SHP77 (cell line): ENCODE measurements at places on chromosomes 4 and X.

- DNase-seq, result no peak
Observed at GRCh38 chr4:23728393-23728792, 161.5 kb downstream of the PPARGC1A start.

- DNase-seq, result no peak
Observed at GRCh38 chrX:139023531-139023930, 312.0 kb upstream of the FGF13 start.

DNA sequence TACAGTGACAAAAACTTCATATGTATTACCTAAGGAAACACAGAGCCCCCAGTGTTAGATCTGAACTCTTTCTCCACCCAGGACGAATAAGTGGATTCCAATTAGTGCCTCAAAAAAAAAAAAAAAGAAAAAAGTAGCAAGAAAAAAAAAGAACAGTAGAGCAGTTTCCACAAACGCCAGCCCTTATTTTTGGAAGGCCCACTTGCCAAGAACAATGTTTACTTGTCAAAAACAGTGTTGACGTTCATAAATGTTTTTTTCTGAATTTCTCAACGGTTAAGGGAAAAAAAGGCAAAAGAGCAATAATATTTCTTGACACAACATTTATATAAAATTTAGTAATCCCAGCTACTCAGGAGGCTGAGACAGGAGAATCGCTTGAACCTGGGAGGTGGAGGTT, 38.7 kb downstream of the DHRSX start:
- no peak for DNase-seq

- DNase-seq, result no peak
Observed at GRCh38 chr4:145299380-145300076, 119.1 kb upstream of the OTUD4 start.

DNA sequence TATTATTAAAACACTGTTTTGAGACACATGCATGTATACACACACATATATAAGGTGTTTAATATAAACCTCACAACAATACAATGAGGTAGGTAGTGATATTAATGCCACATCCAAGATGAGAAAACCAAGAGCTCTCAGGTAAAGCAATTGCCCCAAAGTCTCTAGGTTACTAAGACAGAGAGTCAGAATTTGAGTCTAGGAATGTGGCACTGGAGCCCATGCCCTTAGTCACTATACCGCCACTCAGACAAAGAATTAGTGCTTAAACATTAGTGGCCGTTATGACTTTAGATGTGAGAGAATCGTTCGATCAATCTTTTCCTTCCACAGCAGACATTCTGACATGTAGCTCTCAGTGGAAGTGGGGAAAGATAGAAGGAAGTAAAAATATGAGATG, 108.2 kb upstream of the ACSL4 start:
- no peak for DNase-seq
